NCI-H524 treated with DMSO at 0.1 percent for 48 hours (cell line): ENCODE measurements at places on chromosomes 2 and 18.

GRCh38 chr2:8300905-8301304 is 381.0 kb upstream of the ID2 start:
- DNase-seq = no peak

- DNase-seq = no peak
These were observed 271.4 kb upstream of the SMIM21 start for GRCh38 chr18:75698861-75699260.

- DNase-seq = no peak
These were observed 19.6 kb upstream of the KCNJ13 start for GRCh38 chr2:232795920-232796319.

GRCh38 chr2:130985206-130985780 is 108.0 kb downstream of the FAM168B start:
- no peak for DNase-seq

GRCh38 chr2:70552501-70553333 is 909 bp downstream of the TGFA start:
- no peak for DNase-seq

GRCh38 chr18:13233787-13234783 is 15.5 kb downstream of the LDLRAD4 start:
- no peak for DNase-seq

DNA sequence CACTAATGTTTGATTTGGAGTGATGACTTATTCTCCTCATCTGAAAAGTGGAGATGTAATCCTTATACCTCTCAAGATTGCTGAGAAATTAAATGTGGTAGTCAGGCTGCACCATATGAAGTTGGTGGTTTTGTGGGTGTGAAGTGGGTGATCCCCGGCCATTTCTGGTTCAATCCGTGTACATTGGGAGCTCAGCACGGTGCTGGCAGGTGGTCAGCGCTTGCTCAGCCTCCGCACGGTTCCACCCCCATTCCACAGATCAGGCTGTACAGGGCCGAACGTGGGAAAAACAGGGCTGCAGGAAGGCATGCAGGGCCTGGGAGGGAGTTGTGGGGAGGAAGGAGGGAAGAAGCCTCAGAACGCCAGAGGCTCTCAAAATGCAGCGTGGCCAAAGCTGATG is 198.3 kb downstream of the INO80D start:
- no peak for DNase-seq

DNA sequence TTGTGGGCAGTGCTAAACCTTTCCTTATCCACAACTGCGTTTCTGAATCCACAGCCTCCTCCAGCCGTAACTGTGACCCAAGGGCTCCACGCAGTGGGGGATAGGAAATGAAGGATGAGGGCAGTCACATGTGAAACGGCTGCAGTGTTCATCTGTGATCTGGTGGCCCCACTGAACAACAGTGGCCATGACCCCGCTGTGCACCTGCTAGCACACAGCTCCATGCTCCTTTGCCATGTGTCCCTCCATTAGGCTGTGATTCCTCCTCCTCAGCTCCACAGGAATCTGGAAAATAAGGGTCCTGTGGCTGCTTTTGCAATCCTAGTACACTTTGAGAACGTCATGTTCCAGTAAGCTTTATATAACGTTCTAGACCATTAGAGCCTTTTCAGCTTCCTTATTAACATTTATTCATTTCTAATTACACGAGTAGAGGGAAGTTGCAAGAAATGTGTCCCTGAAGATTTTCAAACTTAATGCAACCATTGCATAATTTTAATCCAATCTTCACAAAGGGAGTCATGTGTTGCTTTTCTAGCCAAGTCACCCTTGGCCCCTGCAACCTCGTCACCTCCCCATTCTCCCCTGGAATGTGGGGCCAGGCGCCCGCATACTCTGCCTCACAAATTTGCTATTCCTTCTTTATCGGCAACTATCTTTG is 7.1 kb upstream of the NAPG start:
- peak; percentile 58 for DNase-seq

DNA sequence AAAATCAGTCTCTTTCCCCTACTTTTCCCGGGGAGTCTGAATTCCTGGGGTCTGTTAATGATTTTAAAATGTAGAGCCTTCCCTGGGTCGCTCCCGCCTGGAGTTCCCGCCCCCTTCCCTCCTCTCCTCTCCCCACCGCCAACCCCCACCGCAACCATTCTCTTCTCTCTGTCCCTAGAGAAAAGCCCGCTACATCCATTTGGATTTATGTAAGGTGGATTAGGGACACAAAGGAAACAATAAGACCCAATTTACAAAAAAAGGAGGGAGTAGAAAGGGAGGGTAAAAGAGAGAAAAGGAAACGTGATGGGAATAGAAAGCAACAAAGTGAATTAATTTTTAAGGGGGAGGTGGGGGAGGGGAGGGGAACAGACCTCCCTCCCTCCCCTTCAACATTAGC is 2.2 kb downstream of the EPHA4 start:
- DNase-seq = no peak

DNA sequence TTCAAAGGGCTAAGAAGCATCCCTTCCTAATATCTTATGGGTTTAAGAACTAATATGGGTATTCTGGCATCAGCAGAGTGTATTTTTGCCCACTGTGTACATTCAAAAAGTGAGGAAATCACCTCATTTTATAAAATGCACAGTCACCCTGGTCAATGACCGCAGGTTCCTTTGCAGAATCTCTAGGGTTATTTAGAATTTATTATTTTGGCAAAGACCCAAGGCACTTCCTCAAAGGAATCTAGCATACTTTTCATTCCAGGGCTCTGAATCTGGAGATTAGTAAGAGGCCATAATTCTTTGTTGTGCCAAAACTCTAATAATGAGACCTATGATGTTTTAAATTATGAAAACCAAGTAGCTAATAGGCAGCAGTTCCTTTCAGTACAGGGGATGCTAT is 27.2 kb upstream of the CDH2 start:
- DNase-seq = no peak

- peak; percentile 43 for DNase-seq
These were observed 44.2 kb upstream of the DSC1 start for GRCh38 chr18:31206787-31207381.

DNA sequence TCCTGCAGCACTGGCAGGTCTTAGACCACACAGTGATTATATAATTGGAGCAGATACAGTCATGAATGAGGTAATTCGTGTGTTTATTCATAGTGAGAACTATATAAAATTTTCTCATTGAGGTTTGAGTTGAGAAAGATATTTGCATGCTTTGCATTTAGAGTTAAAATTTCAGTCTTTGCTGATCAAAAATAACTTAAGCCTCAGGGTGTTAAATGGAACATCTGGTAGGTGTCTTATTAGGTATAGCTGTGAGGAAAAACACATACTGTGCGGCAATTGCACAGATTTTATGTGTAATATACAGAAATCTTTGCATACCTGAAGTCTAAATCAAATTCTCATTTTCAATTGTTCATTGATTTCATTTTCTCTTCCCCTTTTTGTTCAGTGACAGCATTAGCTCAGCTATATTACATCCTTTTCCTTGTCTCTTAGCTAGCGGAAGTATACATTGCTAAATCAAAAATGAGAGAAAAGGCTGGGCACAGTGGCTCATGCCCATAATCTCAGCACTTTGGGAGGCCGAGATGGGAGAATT is 21.2 kb downstream of the GORASP2 start:
- no peak for DNase-seq

DNA sequence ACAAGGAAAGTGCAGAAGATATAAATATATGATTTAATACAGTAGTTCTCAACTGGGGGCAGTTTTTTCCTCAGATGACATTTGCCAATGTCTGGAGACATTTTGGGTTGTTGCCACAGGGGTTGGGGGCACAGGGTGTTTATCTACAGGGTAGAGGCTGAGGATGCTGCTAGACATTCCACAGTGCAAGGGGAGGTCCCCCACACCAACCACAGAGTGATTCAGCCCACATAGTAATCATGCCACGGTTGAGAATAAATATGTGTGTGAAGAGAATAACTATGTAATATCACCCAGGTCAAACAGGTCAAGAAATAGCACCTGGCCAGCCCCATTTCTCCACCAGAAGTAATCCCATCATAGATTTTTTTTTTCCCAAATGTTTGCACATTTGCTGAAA is 17.9 kb downstream of the DYSF start:
- DNase-seq = no peak

GRCh38 chr2:174122185-174122584 is 126.1 kb downstream of the OLA1 start:
- DNase-seq = no peak

- DNase-seq = no peak
These were observed at the start of gene MAP3K20 for GRCh38 chr2:173075781-173076580. MAP3K20 (plus strand) TSS chr2:173075846; CDS start chr2:173091032, 15,186 bp downstream.

- no peak for DNase-seq
These were observed 20.0 kb downstream of the TRIP12 start for GRCh38 chr2:229901819-229902218.

DNA sequence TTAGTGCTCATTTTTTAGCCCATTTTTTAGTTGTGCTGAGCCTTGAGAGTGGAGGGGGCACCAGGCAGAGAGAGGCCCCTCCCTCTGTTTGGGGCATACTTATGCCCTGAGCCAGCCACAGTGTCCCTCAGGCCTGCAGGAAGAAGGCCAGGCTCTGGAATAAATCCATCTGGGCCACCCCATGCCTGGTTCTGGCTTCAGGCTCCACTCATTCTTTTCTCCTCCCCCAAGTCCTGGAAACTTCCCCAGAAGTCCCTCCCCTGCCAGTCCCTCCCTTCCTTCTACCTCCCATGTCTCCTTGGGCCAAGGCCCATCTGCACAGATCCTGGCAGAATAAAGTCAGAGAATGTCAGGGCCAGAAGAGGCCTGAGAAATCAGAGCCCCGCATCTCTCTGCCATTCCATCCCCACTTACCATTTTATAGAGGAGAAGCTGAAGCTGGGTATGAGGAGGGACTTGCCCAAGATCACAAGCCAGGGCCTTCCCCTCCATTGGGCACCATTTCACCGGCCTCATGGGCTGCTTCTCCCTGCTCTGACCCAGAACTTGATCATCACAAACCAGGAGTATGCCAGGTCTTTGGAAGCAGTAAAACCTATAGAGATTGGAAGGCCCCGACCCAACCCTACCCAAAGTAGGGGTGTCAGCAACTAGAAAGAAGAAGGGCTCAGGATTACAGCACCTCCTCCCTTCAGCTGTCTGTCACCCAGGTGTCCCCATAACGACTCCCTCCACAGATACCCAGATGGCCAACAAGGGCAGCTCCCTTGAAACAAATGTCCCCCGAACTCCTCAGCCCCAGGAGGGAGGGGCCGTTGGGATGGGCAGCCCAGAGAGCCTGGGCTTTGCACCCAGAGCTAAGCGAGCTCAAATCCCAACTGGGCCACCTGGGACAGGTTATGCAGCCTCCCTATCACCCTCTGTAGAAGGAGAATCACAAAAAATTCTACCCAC is 108.4 kb downstream of the POLR1A start:
- no peak for DNase-seq

DNA sequence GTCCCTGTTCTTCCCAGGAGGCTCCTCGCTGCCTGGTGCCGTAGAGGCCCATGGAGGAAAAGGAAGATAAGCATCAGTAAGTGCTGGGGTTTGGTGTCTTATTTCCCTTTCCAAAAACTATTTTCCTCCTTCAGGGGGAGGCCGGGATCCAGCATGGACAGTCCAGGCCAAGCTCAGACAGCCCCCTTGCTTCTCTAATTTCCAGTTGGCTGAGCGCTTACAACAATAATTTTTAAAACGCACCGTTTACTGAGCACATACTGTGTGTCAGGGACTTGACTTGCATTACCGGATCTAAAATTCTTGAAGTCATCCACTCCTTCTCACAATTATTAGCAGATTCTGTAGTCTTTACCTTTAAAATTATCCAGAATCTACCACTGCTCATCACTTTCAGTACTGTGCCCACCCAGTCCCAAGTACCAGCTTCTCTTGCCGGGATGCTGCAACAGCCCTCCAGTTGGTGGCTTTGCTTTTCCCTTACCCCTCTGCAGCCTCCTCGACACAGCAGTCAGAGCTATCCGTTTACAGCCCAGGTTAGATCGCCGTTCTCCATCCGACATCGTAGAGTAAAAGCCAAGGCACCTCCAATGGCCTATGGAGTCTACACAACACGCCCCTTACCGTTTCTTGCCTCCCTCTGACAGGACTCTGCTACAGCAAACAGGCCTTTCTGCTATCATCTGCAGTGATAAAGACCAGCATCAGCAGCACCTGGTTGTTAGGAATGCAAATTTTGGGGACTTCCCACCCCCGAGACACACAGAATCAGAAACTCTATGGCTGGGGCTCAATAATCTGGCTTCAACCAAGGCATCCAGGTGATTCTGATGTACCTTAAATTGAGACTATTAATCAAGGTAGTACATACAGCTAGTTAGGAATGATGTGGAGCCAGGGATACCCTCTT is 75.2 kb upstream of the TSPYL6 start:
- DNase-seq = no peak

- no peak for DNase-seq
These were observed 8.5 kb upstream of the SPATA3 start for GRCh38 chr2:230987137-230988020.

GRCh38 chr2:202944408-202944807 is 32.3 kb downstream of the CARF start:
- DNase-seq = no peak

DNA sequence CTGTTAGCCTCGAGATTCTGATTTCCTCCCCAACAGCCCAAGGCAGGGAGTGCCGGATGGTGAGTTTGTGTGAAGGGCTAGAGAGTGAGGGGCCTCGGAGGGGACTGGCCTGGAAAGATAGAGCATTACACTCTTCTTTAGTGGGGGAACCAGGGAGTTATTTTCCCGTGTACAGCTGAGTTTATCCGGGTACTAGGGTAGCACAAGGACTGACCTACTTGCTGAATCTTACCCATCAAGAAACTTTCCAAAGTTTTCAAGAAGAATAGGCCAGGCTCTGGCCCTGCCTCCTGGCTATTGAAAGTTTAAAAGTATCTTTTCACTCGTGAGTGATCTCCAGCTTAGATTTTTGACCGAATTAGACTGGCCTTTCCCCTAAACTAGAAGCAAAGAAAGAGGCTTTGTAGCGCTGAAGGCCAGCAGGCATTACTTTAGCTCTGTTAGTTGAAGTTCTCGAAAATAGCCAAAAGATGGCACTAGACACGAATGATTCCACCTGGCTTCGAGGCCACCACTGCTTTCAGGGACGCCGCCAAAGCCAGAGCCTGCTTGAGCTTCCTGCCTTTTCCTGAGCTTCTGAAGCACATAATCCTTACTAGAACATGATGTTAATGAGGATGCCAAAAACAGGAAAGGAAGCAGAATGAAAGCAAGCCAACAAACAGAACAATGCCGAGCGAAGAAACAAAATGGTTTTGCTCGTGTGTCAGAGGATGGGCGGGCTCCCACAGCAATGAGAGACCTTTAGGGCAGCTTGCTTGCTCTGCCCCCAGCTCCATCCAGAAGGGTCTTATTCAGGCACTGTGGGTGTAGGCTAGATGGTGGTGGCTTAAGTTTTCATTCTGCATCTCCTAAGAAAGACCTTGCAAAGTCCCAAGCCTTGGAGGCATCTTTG is 55.8 kb downstream of the TSN start:
- DNase-seq = no peak

GRCh38 chr2:2762913-2763312 is 431.8 kb upstream of the MYT1L start:
- no peak for DNase-seq
